ENCODE measurements at places on chromosomes 13 and 19. TPM values are rescaled to one million over a fixed set of nuclear protein-coding genes. Genes with fewer than 3 reads are reported as not detected.

Gene OXGR1
- total RNA-seq, result not detected

Gene CASP14
- not detected for total RNA-seq

GRCh38 chr19:35142606-35143230 lies 337 bp upstream of the FXYD7 start:
- peak; percentile 82 for DNase-seq

GRCh38 chr13:45892513-45892912 lies 41.0 kb upstream of the SIAH3 start:
- DNase-seq, result no peak

- DNase-seq, result no peak
These were observed 424.2 kb downstream of the KCTD12 start for GRCh38 chr13:76461999-76462398.

Gene TTC9B
- total RNA-seq, result 0.37 TPM

- DNase-seq, result no peak
These were observed 17.8 kb downstream of the LMTK3 start for GRCh38 chr19:48493718-48494401.

DNA sequence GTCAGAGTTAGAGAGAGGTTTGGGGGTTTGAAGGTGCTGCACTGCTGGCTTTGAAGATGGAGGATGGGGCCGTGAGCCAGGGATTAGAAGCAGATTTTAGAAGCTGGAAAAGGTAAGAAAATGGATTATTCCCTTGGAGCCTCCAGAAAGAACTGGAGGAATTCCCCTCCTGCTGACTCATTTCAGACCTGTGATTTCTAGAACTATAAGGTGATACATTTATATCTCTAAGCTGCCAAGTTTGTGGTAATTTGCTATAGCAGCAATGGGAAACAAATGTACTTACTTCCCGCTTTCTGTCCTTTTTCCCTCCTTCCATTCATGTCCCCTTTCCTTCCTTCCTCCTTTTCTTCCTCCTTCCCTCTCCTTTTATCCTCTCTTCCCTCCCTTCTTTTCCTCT lies 78.5 kb upstream of the PCDH8 start:
- no peak for DNase-seq

DNA sequence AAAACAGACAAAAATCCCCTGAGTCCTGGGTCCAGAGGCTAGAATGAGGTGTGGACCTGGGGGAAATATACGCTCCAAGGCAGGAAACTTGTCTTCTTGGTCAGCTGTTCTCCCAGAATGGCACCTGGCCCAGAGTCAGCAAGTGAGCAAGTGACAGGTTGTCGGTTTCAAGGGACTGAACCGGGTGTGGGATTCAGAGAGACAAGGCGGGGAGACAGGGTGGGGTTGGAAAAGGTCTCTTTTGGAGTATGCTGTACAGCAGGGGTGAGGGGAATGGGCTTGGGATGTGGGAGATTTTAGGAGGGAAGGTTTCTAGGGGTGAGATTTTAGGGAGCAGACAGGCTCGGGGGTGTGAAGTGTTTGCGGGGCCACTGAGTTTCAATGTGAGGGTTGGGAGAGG lies 83.3 kb downstream of the RYR1 start:
- DNase-seq, result no peak
